ENCODE measurements at places on chromosomes 2 and 18.

DNA sequence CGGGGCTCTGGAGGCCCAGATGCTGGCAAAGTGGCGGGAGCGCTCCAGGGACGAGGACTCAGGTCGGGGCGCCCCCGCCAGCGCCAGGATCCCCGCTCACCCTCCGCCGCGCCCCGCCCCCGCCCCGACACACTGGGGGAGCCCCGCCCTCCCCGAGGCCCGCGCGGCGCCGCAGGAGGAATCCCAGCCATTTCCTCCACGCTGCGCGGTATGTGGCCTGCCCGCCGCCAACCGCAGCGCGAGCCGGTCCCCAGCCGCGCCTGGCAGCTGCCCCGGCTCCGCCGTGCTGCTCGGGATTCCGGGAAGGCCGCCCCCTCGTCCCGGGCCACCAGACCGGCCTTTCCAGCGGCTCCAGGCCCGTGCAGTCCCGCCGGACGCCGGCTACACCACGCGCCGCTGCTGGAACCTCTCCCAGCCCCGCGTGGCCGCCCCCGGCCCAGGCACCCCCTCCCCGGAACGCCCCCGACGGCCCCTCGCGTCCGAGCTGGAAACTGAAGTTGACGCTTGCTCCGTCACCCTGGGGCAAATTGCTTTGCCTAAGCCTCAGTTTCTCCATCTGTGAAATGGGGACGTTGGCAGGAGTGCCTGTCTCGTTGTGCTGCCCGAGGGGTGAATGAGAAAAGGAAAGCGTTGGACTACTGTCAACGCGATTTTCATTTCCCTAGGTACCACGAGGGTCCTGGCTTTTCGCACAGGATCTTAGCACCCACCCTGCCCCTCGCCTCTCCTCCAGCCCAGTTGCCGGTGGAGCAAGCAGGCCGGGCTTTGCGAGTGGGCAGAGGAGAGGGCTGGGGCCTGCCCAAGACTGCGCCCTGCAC is 53.6 kb downstream of the PKDCC start:
- peak; percentile 61 for DNase-seq

- DNase-seq: no peak
Measured at GRCh38 chr2:142915502-142915901, 38.0 kb downstream of the KYNU start.

- DNase-seq: no peak
Measured at GRCh38 chr2:235495373-235496238, 1.8 kb downstream of the AGAP1 start.

DNA sequence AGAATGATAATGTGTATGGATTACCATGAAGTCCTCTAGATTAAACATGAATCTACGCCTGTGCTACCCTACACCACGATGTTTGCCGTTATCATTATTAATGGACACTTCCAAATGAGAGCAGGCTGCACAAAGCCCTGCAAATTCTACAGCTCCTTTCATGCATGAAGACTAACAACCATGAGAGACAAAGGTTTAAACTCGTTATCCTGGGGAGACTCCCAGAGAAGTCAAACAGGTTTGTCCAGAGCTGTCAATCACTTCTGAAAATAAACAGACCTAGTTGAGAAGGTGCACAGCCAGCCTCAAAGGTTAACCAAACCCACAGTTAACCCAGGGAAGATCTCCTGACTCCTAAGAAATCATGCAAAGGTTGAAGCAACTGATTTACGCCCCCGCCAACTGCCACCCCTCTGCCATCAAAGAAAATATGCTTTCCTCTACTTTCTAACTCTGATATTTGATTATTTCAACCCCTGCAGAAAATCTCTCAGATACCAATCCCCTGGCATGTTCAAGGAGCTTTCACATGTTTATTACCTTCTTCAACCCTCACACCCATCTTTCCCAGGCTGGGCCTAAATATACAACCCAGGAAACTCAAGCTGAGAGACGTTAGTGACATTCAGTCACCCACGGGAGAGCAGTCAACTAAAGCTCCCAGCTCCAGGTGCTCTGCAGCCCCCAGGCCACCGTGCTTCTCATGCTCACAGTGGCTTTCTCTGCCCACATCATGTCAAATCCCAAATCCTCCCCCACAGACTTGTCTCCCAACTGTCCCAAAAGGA is 35.9 kb downstream of the MYO5B start:
- DNase-seq: no peak

DNA sequence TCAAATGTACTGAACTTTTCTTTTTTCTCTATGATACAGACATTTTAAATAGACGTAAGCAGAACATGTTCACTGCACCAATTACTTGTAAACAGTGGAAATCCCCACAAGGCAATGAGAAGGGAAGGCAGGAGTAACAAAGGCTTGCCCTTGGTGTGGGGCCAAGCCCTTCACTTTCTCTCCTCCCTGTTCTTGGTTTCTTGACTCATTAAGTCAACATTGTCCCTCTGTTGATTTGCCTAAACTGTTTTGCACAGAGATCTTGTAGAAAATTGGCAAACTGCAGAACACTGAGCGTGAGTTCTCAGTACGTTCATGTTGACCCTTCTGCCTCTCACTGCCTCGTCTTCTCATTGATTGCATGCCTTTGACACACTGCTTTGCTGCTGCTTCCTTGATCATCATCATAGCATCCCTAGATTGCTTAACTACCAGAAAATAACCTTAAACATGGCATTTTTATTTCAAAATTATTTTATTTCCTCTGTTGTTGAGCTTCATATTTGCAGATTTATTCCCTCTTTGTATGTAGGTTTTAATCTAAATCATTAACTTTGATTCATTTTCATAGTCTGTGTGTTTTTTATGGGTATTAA is 257.7 kb downstream of the PTGR3 start:
- DNase-seq: no peak
